ENCODE measurements at places on chromosomes 3 and 15. TPM values are rescaled to one million over a fixed set of nuclear protein-coding genes. Genes with fewer than 3 reads are reported as not detected.

The MUC20 gene
- 11.0 TPM for total RNA-seq

The CHL1 gene
- total RNA-seq = 191 TPM

GRCh38 chr15:90315278-90315982 is 36.7 kb upstream of the ZNF774 start:
- H3K4me1 ChIP-seq = peaks cover 22% of the 10 kb centered on the region
- no peaks in the 10 kb centered on the region for H3K27me3 ChIP-seq
- no peak overlapping the region for H3K4me3 ChIP-seq

The GP9 gene
- not detected for total RNA-seq

The DALRD3 gene
- 41.7 TPM for total RNA-seq
